Fibroblast of skin of abdomen (primary cell): ENCODE measurements at places on chromosomes 2 and 18.

- DNase-seq: no peak
These were observed 8.7 kb downstream of the CYRIA start for GRCh38 chr2:16656784-16657391.

GRCh38 chr18:8889489-8889888 lies 184.1 kb downstream of the MTCL1 start:
- peak; percentile 66 for DNase-seq

DNA sequence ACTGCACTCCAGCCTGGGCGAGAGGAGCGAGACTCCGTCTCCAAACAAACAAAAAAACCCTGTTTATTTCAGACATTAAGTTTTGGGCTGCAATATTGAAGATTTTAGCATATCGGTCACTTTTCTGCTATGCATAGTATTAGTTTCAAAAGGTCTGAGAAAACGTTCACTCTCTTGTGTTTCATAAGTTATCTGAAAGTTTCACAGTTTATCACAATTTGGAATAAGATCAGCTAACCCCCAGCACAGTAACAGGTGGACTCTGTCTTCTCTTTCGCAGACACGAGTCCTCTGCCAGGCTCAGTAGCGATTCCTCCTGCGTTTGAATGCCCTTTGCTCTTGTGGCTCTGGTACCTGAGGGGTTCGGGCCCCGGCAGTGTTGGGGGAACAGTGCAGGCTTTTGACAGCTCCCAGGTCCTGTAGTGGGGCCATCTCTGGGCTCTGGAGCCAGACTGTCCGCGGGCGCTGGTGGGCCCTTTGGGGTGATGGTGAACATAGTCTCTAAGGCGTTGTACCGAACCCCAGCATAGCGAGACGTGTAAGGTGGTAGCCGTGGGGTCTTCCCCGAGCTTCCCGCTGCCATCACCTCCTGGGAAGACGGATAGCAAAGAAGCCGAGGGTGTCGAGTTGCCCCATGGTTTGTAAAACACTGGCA lies 20.4 kb downstream of the NFATC1 start:
- no peak for DNase-seq

DNA sequence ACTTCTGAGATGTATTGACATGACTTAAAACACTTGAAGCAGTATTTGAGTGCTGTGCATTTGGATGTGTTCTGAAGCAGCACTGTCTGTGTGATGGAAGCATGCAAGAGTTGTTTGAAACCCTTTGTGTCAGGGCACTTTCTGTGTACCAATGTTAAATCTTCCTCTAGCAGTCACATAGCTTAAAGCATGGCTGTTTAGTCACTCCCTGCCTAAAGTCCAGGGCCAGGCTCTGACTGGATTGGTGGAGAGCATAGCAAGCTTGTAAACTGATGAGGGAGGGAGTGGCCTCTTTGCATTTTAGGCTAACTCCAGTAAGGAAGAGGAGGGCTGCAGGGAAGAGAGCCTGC lies 73.5 kb downstream of the MYO1B start:
- DNase-seq: peak; percentile 76

GRCh38 chr2:99096728-99097127 lies 44.8 kb upstream of the C2orf15 start:
- no peak for DNase-seq

DNA sequence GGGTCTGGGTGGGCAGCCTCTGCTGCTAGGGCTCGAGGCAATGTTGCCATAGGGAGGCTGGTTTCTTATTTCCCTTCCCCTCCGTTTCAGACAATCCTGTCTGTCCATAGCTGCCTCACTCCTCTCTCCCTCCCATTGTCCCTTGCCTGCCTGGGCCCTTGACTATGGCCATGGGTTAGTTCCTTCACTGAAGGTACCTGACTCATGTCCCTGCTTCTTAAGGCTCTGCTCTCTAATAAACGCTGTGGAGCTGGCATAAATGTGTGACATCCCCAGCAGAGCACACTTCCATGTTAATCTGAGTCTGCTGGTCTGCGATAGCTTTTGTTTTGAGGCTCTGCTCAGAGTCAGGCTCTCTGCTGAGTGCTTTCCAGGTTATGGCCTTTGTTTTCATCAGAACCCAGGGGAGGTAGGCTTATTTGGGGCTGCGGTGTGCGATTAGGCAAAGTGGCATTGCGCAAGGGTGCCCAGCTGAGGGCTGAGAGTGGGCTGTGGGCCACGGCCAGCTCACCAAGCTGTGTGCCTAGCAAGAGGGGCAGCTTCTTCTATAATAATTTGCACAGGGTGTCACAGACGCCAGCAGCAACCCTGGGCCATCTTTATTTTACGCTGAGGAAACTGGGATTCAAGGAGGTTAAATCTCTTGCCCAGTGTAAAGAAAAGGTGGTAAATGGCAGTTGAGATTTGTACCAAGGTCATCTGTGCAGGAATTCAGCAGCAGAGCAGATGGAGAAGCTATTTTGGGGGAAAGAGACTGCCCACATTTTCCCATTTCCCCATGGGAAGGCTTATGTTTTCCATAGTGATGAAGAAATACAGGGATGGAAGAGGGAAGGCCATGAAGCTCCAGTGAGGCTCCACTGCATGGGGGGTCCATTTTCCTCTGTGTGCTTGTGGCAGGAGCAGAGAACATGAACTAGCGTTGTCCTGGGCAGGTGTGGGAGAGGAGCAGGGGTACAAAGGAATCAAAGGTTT lies 25.6 kb downstream of the MRPL33 start:
- no peak for DNase-seq
